CD4-positive, alpha-beta T cell treated with Interleukin-1 beta for 1 hour (primary cell): ENCODE measurements at places on chromosomes 13 and 19.

GRCh38 chr13:112690283-112690929, 568 bp downstream of the ATP11A start:
- DNase-seq, result no peak

DNA sequence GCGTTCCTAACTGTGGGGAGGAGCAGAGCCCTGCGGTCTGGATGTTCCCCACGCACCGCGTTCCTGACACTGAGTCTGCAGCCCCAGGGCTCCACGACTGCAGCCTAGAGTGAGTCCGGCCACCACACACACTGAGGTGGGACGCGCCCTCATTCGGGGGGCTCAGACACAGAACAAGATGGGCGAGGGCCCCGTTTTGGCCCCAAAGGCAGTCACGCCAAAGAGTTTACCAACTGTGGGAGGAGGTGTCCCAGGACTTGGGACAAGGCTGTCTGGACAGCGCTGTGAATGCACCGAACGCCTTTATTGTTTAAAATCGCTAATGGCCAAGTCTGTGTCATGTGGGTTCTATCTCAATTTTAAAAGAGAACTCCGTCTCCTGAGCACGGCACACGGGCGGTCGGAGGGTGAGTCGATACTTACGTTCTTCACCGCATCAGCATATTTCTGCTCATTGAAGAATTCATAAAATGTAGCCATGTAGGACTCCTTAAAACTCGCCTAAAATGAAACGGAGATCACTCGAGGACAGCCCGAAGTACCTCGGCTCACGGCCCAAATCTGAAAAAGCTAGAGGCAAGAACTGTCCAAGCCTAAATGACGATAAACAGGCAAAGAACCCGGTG, 35.2 kb upstream of the C13orf46 start:
- DNase-seq, result no peak

DNA sequence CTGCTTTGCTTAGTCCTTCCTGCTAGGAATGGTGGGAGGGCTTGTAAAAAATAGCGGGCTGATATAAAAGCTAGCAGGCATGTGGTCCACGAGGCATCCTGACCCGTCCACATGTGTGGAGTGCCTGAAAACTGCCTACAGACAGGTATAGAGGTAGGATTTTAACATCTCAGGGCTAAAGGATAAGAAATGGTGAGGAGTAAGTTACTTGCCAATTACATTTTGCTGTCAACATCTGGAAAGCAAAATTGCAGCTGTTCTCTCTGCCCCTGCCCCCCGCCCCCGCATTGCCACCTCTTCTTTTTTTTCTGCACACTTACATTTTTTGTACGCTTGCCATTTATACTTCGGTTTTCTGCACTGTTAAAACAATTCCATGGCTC, 21.0 kb downstream of the NFIX start:
- DNase-seq, result no peak

GRCh38 chr13:26708007-26708297, 52.6 kb downstream of the GPR12 start:
- DNase-seq, result no peak

- no peak for DNase-seq
These were observed 5.2 kb upstream of the BCAM start for GRCh38 chr19:44803442-44804428.

- no peak for DNase-seq
These were observed 232.6 kb upstream of the GPC6 start for GRCh38 chr13:92994056-92994455.

DNA sequence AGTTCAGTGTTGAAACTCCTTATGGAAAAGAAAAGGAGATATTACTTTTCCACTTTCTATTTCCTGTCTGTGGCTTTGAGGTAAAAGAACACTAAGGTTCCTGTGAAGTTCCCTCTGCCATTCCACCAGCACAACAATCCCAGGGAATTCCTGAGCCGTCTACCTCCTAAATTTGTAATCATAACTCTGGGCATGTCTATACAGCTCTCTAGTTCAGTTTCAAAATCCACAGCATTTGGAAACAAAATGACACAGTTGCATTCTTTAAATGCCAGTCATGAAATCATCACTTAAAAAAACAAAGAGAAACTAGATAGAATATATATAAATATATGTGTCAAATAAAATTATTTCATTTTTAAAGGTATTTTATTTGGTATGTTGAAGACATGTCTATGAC, 9.0 kb upstream of the THSD1 start:
- DNase-seq, result no peak
